ENCODE measurements at places on chromosomes 2 and 18. TPM values are rescaled to one million over a fixed set of nuclear protein-coding genes. Genes with fewer than 3 reads are reported as not detected.

CAPN14 gene
- total RNA-seq: not detected

CRYGB gene
- total RNA-seq: not detected

ITGA4 gene
- 1.9 TPM for total RNA-seq

ACTR1B gene
- 44.5 TPM for total RNA-seq

SCG2 gene
- total RNA-seq: 1.3 TPM

IL1F10 gene
- not detected for total RNA-seq
